ENCODE measurements at places on chromosomes 6 and 20.

DNA sequence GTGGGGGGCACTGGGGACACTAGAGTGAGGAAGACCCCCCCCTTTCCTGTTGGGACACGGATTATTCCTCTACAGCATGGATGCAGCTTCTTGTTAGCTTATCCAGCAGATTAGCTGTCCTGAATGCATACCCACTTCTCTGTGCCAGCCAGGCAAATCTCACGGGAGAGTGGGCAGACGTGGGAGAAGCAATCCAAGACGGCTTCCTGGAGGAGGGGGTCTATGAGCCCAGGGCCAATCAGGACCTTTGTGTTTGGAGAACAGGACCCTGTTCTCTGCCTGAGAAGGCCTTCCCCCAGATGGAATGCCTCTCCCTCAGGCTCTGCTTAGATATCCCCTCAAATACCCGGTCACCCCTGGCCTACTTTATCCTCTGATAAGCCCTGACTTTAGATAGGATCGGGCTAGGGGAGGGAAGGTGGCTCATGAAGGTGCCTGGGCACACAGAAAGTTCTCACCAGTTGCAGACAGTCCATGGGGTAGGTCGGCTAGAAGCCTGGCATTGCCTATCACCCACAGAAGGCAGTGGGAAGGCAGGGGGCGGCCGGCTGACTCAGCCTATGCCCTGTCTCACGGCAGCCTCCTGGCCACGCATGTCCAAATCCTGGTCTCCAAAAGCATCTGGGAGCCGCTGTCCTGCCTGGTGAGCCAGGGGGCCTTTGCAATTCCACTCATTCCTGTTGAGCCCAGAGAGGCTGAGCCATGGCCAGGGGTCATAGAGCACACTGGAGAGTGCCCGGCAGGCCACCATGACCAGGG is 34.7 kb downstream of the SUN5 start:
- no peak for DNase-seq

DNA sequence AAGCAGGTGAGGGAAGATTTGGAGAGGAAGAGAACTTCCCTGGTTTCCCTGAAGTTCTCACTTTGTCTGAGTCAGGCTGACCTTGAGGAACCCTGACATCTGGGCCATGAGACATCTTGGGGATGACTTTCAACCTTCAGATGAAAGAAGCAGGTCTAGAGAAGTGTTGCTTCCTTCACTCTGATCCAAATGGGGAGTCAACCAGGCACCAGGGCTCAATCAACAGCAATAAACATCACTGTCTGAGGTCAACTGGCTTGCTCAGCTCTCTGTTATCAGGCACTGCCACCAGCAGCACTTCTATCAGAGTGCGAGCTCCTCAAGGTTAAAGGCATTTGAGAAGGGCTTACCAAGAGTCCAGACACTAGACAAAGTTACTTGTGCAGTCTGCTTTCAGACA is 6.3 kb downstream of the ACOT8 start:
- no peak for DNase-seq

GRCh38 chr6:5099537-5099936 is 14.4 kb downstream of the PPP1R3G start:
- no peak for DNase-seq

DNA sequence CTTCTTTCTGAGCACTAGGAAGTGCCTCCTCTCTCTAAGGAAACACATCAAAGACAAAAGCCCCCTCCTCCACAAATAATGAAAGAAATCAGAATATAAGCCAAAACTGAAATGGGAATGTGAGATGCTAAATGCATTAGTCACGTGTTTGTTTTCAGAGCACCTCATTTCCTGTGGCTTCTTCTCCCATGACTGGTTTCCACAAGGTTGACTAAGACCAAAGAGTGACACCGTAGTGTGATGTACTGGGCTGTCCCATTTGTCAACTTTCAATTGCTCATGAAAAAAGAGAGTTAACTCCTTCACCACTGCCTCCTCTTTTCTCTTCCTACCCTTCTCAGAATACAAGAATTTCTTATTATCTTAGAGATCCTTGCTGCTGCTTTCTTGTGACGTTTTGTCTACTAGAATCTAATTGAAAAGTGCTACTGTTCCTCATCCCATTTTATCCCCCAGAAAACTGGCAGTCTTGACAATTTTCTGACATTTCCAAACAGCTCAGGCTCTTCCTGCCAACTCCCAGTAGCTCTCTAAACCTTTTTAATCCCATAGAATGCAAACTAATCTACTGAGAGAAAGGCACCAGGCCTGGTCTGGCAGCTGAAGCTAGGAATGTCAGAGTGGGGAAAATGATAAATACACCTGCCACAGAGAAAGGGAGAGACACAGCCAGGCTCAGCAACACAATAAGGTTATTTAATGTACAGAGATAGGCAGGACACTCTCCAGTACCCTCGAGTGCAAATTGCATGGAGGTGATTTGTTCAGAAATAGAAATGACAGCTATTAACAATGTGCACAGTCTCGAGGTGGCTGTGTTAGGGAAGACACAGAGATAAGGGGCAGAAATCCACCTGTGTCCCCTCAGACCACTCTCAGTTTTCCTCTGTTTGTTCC is 671.7 kb upstream of the NRSN1 start:
- DNase-seq: no peak

GRCh38 chr6:126396131-126396530 is 56.2 kb downstream of the CENPW start:
- DNase-seq: no peak

GRCh38 chr20:23255716-23256385 is 94.7 kb upstream of the NXT1 start:
- DNase-seq: no peak

- DNase-seq: no peak
These were observed 132.8 kb downstream of the PFDN4 start for GRCh38 chr20:54340667-54341081.

DNA sequence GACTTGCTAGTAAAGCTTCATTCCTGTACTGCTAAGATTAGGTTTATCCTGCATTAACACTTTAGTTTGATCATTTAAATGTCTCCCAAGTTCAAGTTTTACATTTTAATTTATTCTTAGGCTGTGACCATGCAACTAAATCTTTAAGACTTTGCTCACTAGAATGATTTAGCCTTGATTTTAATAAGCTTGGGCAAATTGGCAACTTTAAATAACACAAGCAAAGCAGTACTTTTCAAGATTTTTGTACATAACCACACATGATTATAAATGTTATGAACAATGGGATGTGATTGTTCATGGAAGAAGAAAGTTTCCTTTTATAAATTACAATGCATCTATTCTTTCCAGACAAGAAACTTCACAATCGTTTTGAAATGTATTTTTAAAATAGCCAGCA is 948.0 kb upstream of the EPHA7 start:
- DNase-seq: no peak

- DNase-seq: no peak
These were observed 207.9 kb downstream of the GMPR start for GRCh38 chr6:16446273-16446672.

DNA sequence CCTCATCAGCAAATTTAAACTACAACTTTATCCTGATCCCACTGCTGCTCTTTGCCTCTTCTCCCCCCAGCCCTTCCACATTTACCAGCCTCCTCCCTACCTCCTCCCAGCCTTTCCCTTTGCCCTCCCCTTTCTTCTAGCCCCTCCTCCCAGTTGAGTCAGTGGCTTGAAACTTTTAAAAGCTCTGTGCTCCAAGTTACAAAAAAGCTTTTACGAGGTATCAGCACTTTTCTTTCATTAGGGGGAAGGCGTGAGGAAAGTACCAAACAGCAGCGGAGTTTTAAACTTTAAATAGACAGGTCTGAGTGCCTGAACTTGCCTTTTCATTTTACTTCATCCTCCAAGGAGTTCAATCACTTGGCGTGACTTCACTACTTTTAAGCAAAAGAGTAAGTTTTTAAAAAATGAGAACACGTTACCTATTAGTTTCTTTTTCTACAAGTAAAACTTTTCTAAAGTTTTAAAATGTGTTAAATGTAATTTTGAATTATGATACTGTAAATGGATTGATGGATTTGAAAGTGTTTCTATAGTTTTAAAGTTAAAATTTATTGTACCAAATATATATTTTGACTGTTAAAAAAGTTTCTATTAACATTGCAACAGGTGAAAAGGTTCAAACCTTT is at the start of gene GJA1:
GJA1 (plus strand) TSS at position 203 of the 626 bp plus-strand sequence. CDS start 11,202 bp downstream, outside the sequence.
- DNase-seq: no peak

- DNase-seq: peak; percentile 89
These were observed 36.8 kb downstream of the PREX1 start for GRCh38 chr20:48791014-48791413.

- DNase-seq: no peak
These were observed 39.3 kb downstream of the TSBP1 start for GRCh38 chr6:32332433-32332832.

- DNase-seq: no peak
These were observed 58.8 kb upstream of the CNKSR3 start for GRCh38 chr6:154569156-154569862.

- no peak for DNase-seq
These were observed 15.6 kb upstream of the GMPR start for GRCh38 chr6:16222826-16223225.

- no peak for DNase-seq
These were observed 56.6 kb upstream of the POU3F2 start for GRCh38 chr6:98777762-98778161.

DNA sequence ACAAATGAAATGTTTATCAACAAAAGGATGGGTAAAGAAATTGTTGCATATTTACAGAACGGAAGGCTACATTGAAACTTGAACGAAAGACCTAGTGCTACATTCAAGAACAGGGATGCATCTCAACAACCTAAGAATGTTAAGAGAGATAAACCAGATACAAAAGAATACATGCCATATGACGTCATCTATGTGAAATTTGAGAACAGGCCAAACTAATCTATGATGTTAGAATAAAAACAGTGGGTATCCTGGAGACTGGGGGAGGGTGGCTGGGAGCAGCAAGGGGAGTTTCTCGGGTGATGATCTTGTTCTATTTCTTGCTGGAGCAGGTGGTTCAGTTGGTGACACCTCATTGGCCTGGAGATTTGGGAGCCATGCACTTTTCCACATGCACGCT is 81.5 kb downstream of the SULF2 start:
- no peak for DNase-seq

- DNase-seq: no peak
These were observed 129.3 kb upstream of the UST start for GRCh38 chr6:148617530-148617929.

- no peak for DNase-seq
These were observed 19.9 kb upstream of the RIPOR3 start for GRCh38 chr20:50711113-50711825.

DNA sequence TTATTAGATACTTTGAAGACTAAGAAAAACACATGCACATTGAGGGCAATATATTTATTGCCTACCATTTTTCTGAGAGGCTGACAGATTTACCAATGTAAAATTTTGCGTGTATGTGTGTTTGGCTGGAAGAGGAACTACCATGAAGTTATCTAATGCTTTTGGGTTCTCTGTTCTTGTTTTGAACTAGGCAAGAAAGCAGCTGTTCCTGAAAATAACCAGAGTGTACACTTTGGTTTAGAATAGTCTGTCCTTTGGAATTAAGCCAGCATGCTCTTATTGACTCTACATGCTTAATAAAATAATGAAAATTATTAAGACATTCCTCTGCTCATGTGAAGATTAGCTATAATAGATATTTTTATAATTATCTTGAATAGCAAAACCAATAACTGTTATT is 129.2 kb downstream of the MYB start:
- DNase-seq: no peak

DNA sequence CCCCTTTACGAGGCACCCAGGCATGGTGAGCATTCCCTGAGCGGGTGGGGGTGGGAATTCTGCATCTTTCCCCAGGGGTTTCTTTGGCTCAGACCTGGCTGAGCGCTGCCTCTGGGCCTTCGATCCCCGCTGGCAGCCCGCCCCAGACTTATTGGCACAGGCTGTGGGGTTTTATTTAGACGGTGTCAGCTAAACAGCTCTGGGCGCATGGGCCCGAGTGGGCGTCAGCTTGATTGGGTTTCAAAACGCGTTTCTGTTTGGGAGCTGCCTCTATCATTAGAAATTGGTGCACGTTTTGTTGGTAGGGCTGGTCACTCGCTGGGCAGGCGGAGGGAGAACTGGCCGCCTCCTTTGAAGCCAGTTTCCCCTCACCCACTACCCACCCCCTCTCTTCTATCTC is 21.0 kb downstream of the PMEPA1 start:
- DNase-seq: peak; percentile 10

- DNase-seq: no peak
These were observed 4.6 kb upstream of the DSTN start for GRCh38 chr20:17565169-17565845.

GRCh38 chr6:38570750-38571149 is 69.0 kb downstream of the BTBD9 start:
- no peak for DNase-seq

DNA sequence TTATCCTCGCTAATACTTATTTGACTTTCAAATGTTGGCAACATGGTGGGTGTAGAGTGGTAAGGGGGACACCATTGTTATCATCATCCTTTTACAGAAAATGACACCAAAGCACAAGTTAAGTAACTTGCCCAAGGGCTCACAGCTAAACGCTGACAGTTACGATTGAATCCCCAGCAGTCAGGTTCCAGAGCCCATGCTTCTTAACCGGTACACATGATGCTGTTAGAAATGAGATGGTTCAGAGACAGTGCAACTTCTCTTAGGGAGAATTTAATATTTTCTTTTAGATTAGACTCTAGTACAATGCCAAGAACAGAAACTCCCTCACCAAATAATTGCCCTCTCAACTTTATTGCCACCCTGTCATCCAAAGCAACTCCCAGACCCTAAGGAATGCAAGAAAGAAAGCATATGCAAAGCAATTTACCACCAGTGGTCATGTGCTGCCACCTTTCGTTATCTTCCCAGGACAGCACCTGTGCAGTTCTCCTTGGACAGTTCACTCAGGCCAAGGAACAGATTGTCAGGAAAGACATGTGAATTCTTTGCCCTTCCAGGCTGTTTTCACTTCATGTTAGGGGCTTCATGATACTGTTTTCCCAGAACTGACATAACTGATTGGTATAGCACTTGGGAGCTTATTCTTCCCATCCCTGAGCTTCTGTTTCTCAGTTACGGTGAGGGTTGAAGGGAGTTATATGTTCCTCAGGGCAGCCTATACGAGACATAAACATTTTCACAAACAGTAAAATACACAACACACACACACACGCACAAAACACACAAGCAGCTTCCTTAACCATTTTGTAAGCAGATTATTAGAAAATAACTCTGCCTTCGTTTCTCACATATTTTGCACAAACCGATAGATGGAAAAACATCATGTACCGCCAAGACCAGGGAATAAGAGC is 5.1 kb downstream of the HLA-DMA start:
- DNase-seq: no peak

- DNase-seq: no peak
These were observed 193.4 kb downstream of the BACH2 start for GRCh38 chr6:90103056-90103800.

DNA sequence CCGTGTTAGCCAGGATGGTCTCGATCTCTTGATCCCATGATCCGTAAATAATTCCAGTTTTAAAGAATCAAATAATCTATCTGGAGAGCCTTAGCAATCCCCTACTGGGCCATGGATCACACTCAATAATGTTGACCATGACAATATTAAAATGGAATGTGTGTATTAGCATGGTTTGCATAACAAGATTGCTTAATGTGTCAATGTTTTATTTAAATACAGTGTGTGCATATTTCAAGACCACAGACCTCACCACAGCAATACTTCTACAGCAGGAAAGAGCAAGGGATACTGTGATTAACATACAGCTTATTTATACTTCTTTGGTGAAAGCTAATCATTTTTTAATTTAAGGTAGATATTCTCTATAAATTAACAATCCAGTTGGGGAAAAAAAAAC is 470.4 kb downstream of the TFAP2B start:
- DNase-seq: no peak

GRCh38 chr6:71367756-71368155 is 79.1 kb downstream of the OGFRL1 start:
- no peak for DNase-seq
